Psoas muscle (tissue), 8 donors: ENCODE measurements at places on chromosomes 7 and 10. TPM values are rescaled to one million over a fixed set of nuclear protein-coding genes. Genes with fewer than 3 reads are reported as not detected.

GRCh38 chr7:66549466-66549865, 79.2 kb upstream of the KCTD7 start:
- DNase-seq = no peak

- DNase-seq = no peak
Observed at GRCh38 chr7:50785346-50785745, 2.6 kb upstream of the GRB10 start.

DNA sequence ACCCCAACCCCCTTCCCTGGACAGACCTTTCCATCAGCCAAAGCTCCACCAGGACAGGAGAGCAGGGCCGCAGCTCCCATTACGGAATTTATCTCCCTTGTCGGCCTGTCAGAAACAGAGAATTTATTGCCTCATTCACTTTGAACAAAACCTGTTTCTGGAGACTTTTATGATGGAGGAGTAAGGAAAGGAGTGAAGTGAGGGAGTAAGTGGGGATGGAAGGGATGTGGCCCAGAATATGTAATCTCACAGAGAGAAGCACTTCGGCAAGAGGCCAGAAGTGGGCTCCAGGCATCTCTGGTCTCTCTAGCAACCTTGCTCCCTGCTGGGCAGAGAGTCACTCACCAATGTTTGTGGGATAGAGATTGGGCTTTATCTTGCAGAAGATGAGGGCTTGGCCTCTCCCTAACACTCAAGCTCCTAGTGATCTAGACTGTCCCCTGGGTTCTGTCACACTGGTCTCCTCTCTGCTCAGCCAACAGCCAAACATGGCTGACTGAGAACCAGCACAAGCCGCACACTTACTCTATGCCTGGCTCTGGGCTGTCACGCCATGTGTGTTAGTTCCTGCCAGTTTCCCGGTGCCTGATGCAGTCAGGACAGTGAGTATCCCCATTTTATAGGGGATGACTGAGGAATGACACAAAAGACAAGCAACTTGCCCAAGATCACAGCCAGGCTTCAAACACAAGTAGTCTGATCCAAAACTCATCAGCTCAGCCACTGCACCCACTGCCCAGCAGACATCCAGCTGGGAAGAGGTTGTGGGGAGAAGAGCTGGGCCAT, 149.4 kb upstream of the ZMIZ1 start:
- DNase-seq = no peak

DNA sequence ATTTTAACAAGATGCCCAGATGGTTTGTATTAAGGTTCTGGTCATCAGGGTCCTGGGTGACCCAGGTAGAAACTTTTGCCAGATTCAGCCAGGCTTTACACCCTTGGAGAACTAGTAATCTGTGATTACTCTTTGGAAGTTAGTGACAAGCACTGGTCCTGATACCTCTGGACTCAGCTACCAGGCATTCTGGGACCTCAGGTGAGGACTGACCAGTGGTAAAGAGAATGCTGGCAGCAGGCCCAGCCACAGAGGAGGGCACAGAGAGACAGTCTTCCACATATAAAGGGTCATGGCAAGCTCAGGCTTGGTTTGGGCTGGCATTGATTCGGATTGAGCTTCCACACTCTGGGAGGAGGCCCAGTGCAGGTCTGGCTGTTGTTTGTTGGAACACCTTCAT, 112.0 kb upstream of the CHST15 start:
- DNase-seq = no peak

GRCh38 chr10:113132591-113133121, 182.6 kb downstream of the TCF7L2 start:
- DNase-seq = no peak

GRCh38 chr7:123979876-123980275, 53.0 kb downstream of the TMEM229A start:
- DNase-seq = peak; percentile 29

DNA sequence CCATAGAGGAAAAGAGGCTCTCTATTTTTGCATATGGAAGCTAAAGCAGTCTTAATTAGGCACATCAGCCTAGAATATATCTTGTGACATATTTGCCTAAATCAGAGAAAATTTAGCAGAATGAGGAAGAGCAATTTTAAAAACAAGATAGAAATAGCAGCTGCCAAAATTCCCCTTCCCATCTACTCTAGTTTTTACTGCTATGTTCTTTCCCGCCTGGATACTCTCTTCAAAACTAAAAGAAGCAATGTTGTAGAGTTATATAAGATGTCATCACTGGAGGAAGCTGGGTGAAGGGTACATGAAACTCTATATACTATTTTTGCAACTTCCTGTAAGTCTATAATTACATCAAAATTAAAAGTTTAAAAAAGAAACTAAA, 87.0 kb downstream of the ARMH3 start:
- DNase-seq = no peak

- no peak for DNase-seq
Observed at GRCh38 chr10:100568912-100569311, 33.2 kb downstream of the HIF1AN start.

GRCh38 chr10:110504111-110504735, 6.5 kb downstream of the DUSP5 start:
- no peak for DNase-seq

- DNase-seq = no peak
Observed at GRCh38 chr10:62075912-62076311, 174.4 kb downstream of the ARID5B start.

DNA sequence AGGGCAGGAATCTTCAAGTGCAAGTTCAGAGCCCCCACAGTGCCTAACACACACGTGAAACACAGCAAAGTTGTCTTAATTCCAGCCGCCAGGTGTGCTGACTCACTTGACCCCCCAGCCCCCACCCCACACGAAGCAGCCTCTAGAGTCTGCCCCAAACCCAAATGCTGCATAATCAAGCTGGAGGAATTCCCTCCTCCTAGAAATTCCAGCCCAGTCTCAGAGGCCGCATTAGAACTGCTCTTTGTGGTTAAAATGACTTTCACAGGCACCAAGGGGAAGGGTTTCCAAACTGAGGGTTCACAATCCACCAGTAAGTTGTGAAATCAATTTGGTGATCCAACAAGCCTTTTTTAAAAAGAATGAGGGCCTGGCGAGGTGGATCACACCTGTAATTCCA, 67.0 kb upstream of the PLXNA4 start:
- no peak for DNase-seq

GRCh38 chr7:44292876-44293560, 32.4 kb downstream of the CAMK2B start:
- DNase-seq = no peak

DNA sequence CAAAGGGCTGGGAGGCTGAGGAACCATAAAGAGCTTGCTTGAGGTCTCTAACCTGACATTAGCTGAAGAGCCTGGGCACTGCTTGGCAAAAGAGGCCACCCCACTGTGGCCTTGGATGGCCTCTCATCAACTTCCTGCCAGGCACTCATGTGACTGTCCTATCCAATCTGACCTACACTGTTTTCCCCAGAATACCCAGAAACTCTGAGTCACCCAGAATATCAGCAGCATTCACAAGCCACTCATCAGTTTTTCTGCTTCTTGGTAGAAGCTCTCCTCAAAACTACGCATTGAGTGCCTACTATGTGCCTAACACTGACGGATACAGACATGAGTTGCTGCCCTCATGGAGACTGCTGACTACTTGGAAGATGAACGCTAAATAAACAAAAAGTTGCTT, 4.1 kb upstream of the NT5C2 start:
- DNase-seq = peak; percentile 67

DNA sequence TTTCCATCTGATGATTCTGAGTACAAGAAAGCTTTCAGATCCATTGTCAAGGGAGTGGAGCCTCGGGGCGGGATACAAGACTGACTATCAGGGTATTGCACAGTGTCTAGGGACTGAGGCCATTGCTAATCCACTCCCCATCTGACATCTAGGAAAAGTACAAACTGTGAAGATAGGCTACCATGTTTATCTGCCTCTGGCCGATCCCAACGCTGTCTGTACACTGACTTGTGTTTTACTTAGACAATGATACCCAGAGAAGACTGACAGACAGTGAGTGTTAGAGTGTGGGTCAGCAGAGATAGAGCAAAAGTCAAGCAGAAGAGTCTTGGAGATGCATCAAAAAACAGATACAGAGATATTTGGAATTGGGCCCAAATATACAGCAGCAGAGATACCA, 3.1 kb upstream of the SLC13A4 start:
- DNase-seq = no peak

DNA sequence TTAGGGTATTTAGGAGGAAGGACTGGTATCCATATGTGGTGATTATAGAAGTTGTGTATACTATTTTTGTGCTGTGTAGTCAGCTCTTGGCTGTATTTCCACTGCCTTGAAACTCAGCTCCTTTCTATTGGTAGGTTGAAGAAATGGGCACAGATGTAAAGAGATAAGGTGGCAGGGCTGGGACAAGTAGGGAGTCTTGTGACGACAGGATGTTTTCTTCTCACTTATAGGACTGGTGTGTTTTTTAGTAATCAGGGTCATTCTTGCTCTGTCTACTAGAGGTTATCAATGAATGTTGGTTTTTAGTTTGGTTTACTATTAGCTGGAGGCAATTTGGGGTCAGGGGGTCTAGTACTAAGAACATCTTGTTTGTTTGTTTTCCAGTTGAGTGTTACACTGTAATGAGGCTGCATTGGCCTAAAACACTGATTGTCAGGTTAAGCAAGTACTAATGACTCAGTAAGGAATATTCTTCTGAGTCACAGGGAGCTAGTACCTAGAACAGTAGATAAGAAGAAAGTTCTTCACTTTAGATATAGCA, 11.8 kb downstream of the UBN2 start:
- DNase-seq = no peak

- DNase-seq = no peak
Observed at GRCh38 chr10:132455986-132456847, 59.2 kb downstream of the PWWP2B start.

DNA sequence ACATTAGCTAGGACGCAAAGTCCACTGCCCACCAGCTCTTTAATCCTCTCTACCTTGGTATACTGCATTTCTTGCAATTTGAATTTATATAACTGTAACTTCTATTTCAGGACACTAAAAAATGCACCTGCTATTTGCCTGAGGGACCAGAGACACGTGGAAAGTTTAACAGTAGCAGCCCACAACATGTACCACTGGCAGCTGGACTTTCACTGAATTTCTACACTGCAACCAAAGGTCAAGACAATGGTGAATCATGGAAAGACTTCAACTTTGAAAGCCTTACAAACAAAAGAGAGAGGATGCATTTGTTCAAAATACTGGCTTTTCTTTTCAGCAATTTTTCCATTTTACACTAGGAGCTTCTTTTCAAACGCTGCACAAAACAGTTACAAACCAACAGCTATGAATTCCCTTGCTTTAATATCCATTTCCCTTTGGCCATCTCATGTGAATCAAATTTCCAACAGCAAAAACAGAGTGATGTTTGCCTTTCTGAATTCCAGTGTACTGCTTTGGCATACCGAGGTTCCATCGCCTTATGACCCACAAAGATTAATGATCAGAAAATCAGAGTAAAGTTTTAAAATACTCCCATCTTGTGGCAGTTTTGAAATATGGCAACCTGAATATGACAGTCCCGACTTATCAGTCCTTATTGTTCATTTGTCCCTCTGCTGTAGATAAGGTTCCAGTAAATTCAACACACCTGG, 29.9 kb upstream of the HNRNPH3 start:
- no peak for DNase-seq

DNA sequence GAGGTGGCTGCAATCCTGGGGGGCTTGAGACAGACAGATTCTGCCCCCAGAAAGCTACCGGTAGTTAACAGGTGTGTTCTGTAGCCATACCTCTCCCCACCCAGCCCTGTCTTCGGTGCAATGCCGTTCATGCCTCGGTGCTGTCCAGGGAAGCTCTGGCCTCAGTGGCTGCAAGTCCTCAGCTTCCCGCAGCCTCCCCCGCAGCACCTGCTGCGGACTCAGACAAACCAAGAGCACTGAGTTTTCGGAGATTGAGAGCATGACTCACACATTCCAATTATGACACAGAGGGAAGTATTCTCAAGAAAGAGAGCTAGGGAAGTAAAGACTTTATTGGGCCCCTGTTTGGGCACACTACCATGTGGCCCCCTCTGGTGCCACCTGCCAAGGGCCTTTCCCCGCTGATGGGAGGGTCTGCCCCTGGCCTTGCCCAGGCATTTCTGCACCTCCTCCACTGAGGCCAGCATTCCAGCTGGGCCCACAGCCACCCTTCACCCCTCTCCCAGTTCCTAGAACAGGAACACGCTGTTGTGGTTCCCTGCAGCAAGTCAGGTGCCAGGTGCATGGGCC, 30.2 kb upstream of the EZH2 start:
- no peak for DNase-seq

- DNase-seq = no peak
Observed at GRCh38 chr7:143492799-143493739, 15.4 kb downstream of the TAS2R41 start.

DNA sequence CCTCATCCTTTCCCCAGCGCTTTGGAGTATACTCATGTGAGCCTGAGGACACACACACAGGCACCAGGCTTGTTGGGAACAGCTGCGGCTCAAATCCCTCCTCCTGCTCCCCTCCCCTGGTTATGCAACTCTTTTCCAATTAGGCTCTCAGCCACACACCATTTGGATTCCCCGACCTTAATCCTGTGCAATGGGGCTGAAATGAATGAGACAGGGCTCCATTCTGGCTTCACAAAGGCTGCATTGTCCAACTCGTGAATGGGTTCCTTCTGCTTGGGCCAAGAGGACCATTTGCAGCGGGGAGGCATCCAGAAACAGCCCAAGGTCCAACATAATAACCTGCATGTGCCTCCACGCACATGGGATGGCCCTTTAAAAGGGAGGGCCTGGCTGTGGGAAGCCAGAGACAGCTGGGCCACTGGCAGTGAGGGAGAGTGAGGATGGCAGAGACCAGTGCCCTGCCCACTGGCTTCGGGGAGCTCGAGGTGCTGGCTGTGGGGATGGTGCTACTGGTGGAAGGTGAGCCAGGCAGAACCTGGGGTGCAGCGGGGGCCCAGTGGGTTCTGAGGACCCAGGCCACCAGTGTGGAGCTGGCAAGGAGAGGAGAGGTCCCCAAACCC, at the start of gene RGR:
RGR (plus strand) TSS at position 403 of the 620 bp plus-strand sequence; CDS start at position 441, 38 bp downstream.
- DNase-seq = no peak

GRCh38 chr10:14014423-14014822, 316.3 kb downstream of the FRMD4A start:
- DNase-seq = no peak

DYDC2 gene
- not detected for polyA plus RNA-seq

MAGI2 gene
- 1.4 TPM for polyA plus RNA-seq

VAX1 gene
- polyA plus RNA-seq = not detected

VGF gene
- polyA plus RNA-seq = 4.3 TPM

ATOH7 gene
- polyA plus RNA-seq = 0.17 TPM

SPDYE9 gene
- not detected for polyA plus RNA-seq

SORBS1 gene
- 121 TPM for polyA plus RNA-seq

SMO gene
- 0.93 TPM for polyA plus RNA-seq

MKRN1 gene
- polyA plus RNA-seq = 44.5 TPM

PARG gene
- polyA plus RNA-seq = 24.4 TPM

TMEM229A gene
- polyA plus RNA-seq = 0.03 TPM

PILRA gene
- polyA plus RNA-seq = 2.8 TPM

PAPSS2 gene
- polyA plus RNA-seq = 2.9 TPM

GDF10 gene
- 0.05 TPM for polyA plus RNA-seq

SPDYE2B gene
- not detected for polyA plus RNA-seq

TSPAN33 gene
- 2.2 TPM for polyA plus RNA-seq

NPC1L1 gene
- polyA plus RNA-seq = 0.03 TPM

MEOX2 gene
- 3.7 TPM for polyA plus RNA-seq

FBH1 gene
- polyA plus RNA-seq = 54.4 TPM
